ENCODE measurements at places on chromosomes 2 and 18.

- no peak for DNase-seq
These were observed 239.8 kb downstream of the METTL4 start for GRCh38 chr18:2331491-2331890.

- no peak for DNase-seq
These were observed 83.8 kb downstream of the LRATD1 start for GRCh38 chr2:14716319-14716718.

DNA sequence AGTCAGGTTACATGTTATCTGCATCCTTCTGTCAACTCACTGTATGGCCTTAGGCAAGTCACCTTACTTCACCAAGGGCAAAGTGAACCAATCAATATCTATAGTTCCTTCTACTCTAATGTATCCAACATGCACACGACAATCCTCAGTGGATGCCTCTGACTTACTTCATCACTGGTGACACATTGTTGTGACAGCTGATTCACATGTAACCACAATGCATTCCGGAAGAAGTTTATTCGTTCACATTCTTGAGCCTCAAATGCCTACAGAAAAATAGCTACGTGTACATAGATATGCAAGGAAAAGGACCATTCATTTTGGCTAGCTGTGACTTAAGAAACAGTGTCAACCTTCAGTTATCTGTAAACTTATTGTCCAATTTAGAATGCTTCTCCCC lies 26.3 kb upstream of the EPG5 start:
- no peak for DNase-seq

- DNase-seq = peak; percentile 61
These were observed 88.7 kb downstream of the TFCP2L1 start for GRCh38 chr2:121196132-121196848.

- DNase-seq = no peak
These were observed 125.3 kb downstream of the CAMKMT start for GRCh38 chr2:44487052-44487451.

DNA sequence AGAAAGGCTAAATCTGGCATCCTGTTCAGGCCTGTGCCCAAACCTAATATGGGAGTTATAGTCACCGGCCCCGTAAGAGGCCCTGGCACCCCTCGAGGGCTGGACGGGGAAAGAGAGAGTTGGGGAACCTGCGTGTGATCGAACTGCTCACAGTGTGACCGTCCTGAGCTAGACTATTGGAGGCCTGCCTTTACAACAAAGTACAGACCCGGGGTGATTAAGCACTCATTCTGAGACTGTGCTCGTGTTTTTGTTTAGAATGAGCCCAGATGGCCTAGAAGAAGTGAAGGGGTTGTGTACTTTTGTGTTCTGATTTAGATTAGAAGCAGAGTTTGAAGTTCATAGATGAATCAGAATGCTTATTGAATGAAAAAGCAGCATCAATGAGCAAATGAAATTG lies 115.3 kb downstream of the ACOXL start:
- no peak for DNase-seq

DNA sequence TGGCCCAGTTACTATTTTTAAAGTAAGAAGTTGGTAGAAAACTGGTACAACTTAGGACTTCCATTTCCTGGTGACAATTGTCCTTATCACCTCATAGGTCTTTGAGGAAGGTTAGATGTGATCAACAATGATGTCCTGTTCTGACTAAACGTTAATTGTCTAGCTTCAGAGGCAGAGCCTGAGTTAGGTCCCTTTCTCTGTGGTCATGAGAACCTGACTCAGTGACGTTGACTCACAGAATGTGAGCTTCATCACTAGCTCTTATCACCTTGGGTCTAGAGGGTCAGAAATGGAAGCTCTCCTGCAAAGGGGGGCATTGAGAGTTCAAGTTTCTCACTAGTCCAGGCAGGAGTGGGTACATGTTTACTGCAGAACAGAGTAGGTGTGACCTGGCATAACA lies 60.6 kb upstream of the ATP8B1 start:
- DNase-seq = no peak

All from H7 (cell line).